Activated CD4-positive, alpha-beta T cell treated with anti-CD3 and anti-CD28 coated beads for 24 hours (primary cell): ENCODE measurements at places on chromosomes 3 and 15.

- DNase-seq: no peak
Observed at GRCh38 chr3:7547826-7548225, 686.9 kb downstream of the GRM7 start.

DNA sequence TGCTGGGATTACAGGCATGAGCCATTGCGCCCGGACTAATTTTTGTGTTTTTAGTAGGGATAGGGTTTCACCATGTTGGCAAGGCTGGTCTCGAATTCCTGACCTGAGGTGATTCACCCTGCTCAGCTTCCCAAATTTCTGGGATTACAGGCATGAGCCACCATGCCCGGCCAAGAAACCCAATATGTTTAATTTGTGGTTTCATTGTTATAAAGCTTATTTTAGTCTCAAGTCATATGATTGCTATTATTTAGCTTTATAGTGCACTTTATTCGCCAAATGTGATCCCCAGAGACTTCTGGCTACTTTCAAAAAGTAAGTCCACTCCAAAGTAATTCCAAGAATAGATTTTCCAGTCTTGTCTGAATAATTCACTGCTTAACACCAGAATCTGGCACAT lies 19.3 kb upstream of the SLC4A7 start:
- no peak for DNase-seq

GRCh38 chr3:35291471-35292236 lies 347.7 kb upstream of the ARPP21 start:
- no peak for DNase-seq

GRCh38 chr15:67370206-67370954 lies 115.8 kb downstream of the IQCH start:
- no peak for DNase-seq

DNA sequence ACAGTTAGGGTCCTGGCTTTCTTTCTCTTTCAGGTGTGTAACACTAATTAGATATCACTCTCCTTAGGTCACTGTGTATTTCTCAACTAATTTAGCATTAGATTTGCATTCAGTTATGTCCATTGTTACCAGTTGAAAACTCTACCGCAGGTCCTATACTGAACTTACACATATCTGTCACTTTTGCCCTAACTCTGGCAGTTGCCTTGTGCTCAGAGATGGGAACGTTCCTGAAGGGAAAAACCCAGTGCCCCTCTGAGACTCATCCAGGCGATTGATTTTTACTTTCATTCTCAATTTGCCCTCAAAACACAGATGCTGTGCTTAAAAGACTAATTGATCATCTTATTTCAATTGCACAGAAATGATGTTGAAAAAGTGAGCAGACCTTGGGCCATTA lies 249.1 kb downstream of the ALCAM start:
- no peak for DNase-seq
